ENCODE measurements at places on chromosomes 16 and 17.
A peak's percentile ranks its signal among the peaks of the same experiment; 100 is the strongest.

- no peak for DNase-seq
These were observed 8.7 kb downstream of the CORO7 start for GRCh38 chr16:4407543-4408322.

DNA sequence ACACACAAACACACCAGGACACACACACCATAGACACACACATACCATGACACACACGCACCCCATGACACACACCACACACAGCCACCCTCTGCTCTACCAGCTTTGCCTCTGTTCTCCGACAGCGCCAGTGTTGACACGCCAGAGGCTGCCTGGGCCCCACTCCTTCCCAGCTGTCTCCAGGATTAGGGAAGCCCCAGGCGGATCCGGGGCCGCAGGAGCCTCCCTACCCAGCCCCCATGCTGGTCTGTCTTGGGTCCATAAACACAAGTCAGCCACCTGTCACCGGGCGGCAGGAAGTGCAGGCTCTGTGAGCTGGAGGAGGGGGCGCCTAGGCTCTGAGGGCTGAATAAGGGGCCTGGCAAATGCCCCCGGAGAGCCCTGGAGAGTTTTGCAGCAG lies 10.5 kb downstream of the TBC1D16 start:
- DNase-seq, result no peak

- no peak for DNase-seq
These were observed at the start of gene USP22 for GRCh38 chr17:21042458-21043295. Gene USP22, minus strand, starts transcription at chr17:21043011. Its CDS starts 176 bp downstream, at chr17:21042835.

GRCh38 chr17:5630434-5630833 lies 46.1 kb upstream of the NLRP1 start:
- DNase-seq, result peak; percentile 31

GRCh38 chr16:15708096-15708495 lies 58.1 kb downstream of the NDE1 start:
- no peak for DNase-seq

DNA sequence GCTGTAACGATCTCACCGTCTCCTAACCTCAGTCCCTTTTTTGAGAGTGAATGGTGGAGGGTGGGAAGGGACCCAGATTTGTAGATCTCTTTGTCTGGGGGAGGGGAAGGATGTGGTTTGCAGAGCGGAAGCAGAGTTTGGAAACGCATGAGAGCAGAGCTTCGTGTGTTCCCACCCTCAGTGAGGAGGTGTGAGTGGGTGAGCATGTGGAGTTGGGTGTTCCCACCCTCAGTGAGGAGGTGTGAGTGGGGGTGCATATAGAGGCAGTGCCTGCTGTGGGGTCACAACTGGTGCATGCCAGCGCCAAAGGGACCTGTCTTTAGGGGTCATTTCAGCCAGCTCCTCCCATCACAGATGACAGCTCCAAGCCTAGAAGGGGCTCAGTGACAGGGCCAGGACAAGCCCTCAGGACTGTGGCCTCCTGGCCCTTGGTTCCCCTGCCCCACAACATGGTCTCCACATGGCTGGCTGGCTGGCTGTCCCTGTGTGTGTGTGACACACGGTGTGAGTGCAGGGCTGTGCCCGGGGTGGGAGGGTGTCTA lies 1.8 kb upstream of the CISD3 start:
- no peak for DNase-seq

- no peak for DNase-seq
These were observed 13.7 kb downstream of the SMARCE1 start for GRCh38 chr17:40633871-40634270.

DNA sequence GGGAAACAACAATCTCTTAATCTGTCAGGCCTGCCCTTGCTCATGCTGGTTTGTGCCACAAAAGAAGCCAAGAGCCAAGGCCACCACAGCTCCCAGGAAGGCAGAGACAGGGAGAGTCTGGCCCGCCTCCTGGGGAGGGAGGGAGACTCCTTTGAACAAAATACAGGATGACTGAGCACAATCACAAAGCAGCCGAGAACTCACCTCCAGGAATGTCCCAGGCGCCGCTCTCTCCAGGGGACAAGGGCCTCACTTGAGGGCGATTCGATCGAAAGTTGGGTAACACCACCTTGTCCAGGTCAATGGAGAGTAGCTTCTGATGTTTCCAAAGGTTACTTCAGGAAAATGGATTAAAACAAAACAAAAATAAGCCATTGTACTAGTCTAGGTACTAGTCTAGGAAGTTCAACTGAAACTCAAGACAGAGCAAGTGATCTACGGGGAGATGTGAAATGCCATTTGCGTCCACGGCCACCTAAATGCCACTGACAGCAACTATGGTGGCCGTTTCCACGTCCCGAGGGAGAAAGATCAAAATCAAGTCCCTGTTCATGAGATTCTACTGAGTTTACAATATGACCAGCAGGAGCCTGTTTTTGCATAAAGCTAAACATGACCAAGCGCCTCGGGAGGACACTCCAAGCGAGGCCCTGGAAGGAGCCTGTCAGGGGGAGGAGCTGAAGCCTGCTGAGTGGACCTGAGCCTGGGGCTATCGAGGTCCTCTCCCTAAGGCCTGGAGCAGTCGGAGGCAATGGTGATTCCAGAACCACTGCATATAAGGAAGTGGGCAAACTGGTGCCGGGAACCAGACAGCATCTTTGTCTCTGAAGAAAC lies 13.4 kb upstream of the SLC38A8 start:
- DNase-seq, result no peak

Data from T1000 (cell line).